ENCODE measurements at places on chromosomes 3 and 15.
A peak's percentile ranks its signal among the peaks of the same experiment; 100 is the strongest.

DNA sequence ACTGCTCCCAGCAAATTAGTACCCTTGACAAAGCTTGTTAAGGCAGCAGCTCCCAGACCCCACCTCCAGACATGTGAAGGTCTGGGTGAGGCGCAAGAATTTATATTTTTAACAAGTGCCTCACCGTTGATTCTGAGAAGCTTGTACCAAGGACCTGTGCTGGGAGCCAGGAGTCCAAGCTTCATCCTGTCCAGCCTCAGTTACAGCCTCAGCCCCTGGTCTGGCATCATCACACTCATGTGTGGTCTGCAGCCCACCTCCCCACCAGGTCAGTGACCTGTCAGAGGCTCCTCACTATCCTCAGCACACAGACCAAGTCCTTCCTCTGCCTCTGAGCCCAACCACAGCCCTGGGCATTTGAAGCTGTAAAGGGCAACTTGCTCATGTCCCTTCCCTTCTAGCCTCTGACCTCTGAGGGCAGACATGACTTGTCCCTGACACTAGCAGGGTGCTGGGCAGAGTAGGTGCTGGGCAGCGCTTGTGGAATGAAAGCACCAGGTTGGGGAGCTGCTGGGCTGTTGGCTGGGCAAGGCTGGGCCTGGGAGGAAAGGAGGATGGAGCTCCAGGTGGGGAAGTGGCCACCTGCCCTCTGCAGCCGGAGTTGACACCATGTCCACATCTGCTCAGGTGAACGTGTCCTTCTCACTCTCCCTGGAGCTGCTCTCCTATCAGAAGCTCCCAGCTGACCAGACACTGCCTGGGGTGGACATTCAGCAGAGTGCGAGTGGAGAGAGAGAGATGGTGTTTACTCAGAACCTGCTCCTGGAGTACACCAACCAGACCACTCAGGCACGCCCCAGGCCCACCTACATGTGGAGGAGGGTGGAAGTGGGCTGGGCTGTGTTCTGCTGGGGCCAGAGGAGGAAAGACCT is 16.9 kb downstream of the ACAA1 start:
- no peak for DNase-seq
- H3K27ac ChIP-seq = no peak overlapping the region
- peaks cover 21% of the 10 kb centered on the region for H3K36me3 ChIP-seq
- no peaks in the 10 kb centered on the region for H3K27me3 ChIP-seq

DNA sequence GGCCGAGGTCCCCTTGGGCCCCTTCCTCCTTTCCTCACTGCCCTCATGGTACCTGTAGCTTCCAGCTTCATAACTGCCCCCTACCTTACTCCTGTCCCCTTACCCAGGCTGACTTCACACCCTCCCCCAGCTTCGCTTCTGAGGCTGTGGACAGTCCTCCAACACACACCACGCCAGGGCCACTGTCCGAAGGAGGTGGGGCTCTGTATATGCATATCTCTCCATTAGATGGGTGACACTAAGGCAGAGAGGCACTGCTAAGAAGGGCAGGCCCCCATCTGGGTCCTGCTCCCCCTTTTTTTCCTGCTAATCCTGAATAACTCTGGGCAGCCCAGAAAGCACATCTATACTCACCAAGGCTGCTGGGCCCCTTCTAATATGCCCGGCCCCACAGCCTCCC is 1.0 kb upstream of the COL7A1 start:
- no peak overlapping the region for H3K4me3 ChIP-seq
- DNase-seq = no peak
- H3K4me1 ChIP-seq = peaks cover 59% of the 10 kb centered on the region
- peak overlapping the region; percentile 80 for H3K27ac ChIP-seq
- H3K27me3 ChIP-seq = no peaks in the 10 kb centered on the region
- H3K36me3 ChIP-seq = peaks cover 23% of the 10 kb centered on the region

DNA sequence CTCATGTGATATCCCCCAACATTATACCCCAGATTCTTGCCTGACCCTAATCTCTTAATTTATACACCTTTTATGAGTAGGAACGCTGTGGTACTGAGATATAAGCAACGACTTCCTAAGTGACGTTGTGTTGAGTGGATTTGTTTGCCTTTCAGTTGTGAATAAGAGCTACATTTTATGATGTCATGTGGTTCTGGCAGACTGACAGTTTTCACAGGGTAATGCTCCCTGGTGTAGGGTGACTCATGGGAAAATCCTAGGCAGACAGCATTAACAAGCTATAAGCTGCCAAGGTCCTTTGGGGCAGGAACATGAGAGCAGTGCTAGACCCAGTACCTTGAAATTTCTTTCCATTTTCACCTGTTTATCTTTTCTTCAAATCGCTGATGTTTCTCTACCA is 11.2 kb downstream of the C3orf52 start:
- H3K4me1 ChIP-seq = peaks cover 33% of the 10 kb centered on the region
- H3K27ac ChIP-seq = peak overlapping the region; percentile 61
- H3K27me3 ChIP-seq = no peaks in the 10 kb centered on the region
- H3K36me3 ChIP-seq = peaks cover 2% of the 10 kb centered on the region
- H3K4me3 ChIP-seq = no peak overlapping the region

GRCh38 chr3:9806688-9807589 is 3.1 kb upstream of the TTLL3 start:
- H3K27me3 ChIP-seq = no peaks in the 10 kb centered on the region
- peaks cover 24% of the 10 kb centered on the region for H3K36me3 ChIP-seq
- no peak for DNase-seq
- peak overlapping the region; percentile 34 for H3K27ac ChIP-seq
- no peak overlapping the region for H3K4me3 ChIP-seq

GRCh38 chr15:40743921-40744814 is 10.9 kb downstream of the RMDN3 start:
- peaks cover 19% of the 10 kb centered on the region for H3K36me3 ChIP-seq
- H3K4me1 ChIP-seq = peaks cover 11% of the 10 kb centered on the region
- H3K4me3 ChIP-seq = no peak overlapping the region
- no peak for DNase-seq
- no peaks in the 10 kb centered on the region for H3K27me3 ChIP-seq

DNA sequence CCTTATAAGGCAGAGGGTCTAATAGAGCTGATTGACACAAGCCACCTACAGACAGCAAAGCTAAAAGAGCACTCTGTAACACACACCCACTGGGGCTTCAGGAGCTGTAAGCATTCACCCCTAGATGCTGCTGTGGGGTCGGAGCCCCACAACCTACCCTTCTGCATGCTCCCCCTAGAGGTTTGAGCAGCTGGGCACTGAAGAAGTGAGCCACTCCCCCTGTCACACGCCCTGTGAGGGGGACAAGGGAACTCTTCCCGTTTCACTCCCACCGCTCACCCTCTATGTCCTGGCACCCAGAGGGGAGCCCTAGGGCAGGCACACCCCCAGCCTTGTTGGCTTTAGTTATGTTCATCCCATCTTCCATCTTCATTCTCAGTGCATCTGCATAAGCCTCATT is 9.4 kb upstream of the CSTA start:
- H3K36me3 ChIP-seq = no peaks in the 10 kb centered on the region
- DNase-seq = no peak
- peaks cover 8% of the 10 kb centered on the region for H3K27me3 ChIP-seq
- no peak overlapping the region for H3K4me3 ChIP-seq

DNA sequence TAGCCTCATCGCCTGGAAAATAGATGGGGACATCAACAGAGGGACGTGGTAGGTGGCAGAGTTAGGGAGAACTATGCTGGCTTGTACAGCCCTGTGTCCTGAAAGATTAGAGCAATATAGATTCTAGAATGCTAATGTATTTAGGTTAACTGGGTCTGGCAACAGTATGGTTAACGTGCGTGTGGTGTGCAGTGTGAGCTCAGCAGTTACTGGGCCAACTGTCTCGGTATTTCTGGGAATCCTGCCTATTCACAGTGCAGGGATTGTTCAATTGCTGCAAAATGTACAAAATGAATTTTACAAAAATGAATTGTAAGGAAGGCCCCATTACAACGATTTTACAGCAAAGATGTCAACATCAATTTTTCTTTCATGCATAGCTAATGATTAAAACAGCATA is 20.6 kb downstream of the MEIS2 start:
- H3K27ac ChIP-seq = peak overlapping the region; percentile 12
- no peak overlapping the region for H3K4me3 ChIP-seq
- no peaks in the 10 kb centered on the region for H3K27me3 ChIP-seq
- H3K4me1 ChIP-seq = peaks cover 51% of the 10 kb centered on the region
